ENCODE measurements at places on chromosomes 16 and 17.
A peak's percentile ranks its signal among the peaks of the same experiment; 100 is the strongest.

DNA sequence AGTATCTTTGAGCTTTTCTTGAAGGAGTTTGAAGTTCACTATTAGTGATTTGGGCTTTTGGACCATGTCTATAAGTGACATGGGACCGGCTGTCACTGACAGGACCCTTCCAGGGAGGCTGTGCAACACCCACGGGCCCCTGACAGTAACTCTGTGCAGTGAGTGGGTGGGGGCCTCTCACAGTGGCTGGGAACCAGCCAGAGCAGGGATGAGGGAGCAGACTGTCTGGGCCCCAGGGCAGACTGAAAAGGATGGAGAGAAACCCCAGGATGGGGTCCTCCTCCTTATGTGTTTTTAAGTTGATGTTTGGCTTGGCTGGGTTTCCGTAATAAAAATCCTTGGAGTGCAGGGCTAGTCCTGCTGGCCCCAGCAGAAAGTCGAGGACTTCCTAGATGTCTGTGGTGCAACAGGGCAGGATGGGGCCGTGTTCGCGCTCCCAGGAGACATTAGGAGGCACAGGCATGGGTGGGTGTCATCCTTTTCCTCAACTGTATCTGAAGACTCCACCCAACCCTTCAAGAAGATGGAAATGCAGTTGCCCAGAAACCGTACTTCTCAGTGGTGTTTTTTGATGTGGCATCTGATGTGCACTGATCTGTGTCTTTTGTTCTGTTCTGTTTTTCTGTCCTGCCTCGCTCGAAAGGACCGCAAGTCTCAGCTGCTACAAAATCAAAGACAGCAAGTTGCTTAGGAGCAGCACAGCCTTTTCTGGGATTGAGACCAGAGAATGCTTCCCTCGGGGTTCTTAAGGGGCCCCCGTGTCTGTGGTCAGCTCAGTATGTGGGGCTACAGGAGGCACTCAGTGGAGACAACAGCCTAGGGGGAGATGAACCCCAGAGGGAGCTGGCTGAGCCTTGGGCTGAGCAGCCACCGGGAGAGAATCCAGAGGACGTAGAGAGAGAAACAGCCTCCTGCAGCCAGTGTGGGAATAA lies 24.2 kb downstream of the PLD6 start:
- DNase-seq: no peak

DNA sequence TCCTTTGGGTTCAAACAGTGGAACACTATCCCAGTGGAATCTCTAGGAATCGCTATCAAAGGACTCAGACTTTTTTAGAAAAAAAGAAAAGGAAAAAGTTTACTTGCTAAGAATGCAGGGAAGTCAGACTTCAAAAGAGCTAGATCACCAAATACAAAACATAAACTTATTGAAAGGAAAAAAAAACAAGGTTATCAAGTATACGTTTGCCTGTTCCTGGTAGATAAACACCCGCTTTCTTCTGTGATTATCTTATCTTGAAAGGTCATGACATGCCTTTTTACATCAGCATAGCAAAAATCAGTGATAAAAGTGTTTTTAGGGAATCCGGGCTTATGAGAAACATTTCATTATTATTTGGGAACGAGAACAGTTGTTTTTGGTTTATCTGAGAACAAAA lies 129.3 kb upstream of the TMEM97 start:
- DNase-seq: peak; percentile 69

GRCh38 chr17:43530288-43531081 lies 15.7 kb downstream of the ETV4 start:
- DNase-seq: peak; percentile 35

DNA sequence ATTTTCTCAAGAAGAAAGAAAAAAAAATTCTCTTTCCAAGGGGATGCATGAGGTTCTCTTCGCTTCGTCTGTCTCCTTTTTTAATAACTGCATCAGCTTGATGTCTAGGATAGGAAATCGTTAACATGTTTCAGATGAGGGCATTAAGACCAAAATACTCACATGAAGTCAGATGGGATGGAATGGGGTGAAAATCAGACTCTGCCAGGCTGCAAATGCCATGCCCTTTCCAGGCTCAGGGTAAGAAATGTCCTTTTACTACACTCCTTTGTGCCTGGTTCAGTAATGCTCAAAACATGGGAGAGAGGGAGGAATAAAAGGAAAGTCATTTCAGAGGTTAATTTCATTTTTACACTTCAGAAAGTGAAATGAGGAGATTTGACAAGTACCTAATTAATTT lies 21.7 kb upstream of the ERCC4 start:
- DNase-seq: no peak

GRCh38 chr16:79229361-79229760 lies 371.2 kb downstream of the MAF start:
- no peak for DNase-seq

DNA sequence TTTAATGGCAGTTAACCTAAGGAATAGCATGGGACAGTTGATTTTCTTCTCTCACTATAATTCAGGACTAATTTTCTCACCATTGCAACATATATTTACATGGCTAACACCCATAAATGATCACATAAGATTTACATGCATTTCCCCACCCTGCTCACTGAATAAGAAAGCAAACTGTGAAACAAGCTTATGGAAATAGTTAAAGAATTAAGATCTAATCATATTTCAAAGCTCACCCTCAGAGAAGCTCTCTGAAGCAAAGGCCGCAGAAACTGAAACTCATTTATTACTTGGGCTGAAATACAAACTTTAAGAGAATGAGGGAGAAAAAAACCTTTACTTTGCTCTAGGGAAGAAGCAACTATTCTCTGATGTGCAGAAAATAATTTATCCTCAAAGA lies 218.7 kb upstream of the AXIN2 start:
- DNase-seq: no peak

GRCh38 chr17:70622368-70623260 lies 453.3 kb downstream of the KCNJ2 start:
- peak; percentile 75 for DNase-seq

DNA sequence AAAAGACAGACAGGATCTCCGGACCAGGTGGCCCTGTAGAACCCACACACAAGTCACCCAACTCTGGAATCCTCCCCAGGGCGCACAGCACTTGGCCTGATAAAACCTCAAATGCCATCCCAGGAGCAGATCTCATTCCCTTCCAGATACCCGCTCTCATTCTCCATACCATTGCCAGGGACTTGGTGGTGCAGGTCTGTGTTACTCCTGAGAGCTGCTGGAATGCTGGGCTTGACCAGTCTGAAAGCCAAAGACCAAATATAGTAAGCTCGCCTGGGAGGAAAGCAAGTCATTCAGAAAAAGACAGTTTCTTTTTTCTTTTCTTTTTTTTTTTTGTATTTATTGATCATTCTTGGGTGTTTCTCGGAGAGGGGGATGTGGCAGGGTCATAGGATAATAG lies 10.7 kb downstream of the MKS1 start:
- no peak for DNase-seq

GRCh38 chr17:7207120-7208001 lies 12.3 kb downstream of the DLG4 start:
- DNase-seq: no peak

- peak; percentile 90 for DNase-seq
These were observed at the start of gene PNMT for GRCh38 chr17:39667945-39668924. Gene PNMT (plus strand): TSS chr17:39668453. CDS start chr17:39668476, 23 bp downstream.

All from hematopoietic multipotent progenitor cell treated with erythropoietin and hydrocortisone succinate and interleukin-3 and kit ligand, for 4 days (in vitro differentiated cells).